ENCODE measurements at places on chromosomes 16 and 17.

- no peak for DNase-seq
Measured at GRCh38 chr17:83013779-83014117, 65.7 kb upstream of the METRNL start.

DNA sequence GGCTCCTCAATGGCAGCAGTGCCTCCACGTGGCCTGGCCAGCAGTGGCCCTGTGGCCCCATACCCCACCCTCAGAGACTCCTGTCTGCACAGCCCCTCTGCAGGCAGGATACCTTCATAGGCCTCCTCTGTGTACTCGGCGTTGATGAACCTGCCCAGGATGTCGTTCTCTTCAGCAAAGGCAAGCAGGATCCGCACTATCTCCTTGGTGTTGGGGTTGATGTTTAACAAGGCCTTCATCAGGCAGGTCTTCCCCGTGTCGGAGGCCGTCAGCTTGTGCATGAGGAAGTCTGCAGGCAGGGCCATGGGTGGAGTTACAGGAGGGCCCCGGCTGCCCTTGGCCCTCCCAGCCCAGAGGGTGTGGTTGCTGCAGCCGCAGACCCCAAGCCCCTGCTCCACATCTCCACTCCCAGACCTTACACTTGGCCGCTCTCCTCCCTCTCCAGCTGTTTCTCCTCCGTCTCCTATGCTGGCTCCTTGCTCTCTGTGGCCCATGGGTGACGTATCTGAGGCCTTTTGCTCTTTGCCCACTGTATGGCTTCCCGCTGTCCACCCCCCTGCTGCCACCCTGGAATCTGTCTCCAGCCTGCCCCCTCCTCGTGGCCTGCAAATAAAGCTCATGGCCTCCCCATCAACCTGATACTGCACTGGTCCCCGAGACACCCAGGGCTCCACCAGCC is 15.1 kb downstream of the TRPV3 start:
- DNase-seq, result no peak

DNA sequence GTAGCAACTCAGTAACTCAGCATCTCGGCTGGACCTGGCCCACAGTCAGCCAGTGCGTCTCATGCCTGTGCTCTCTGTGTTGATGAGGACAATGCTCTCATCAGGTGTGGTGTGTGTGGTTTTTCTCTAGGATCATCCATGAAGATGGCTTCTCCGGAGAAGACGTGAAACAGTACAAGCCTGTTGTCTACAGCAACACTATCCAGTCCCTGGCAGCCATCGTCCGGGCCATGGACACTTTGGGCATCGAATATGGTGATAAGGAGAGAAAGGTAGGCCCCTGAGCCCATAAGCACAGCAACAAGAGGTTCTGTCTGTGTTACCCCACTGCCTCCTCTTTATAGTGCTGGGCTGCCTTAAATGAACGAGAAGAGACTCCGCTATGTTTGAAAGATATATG is 84.5 kb downstream of the GNAO1 start:
- DNase-seq, result no peak

- no peak for DNase-seq
Measured at GRCh38 chr16:82629441-82630027, 2.8 kb downstream of the CDH13 start.

GRCh38 chr17:64564098-64564497 is 57.3 kb downstream of the CEP95 start:
- DNase-seq, result no peak

GRCh38 chr16:3112058-3112880 is at the start of gene ZNF205:
TSS of gene ZNF205 (plus strand) at chr16:3112586. CDS start at chr16:3113431, 845 bp downstream.
- DNase-seq, result peak; percentile 72

- no peak for DNase-seq
Measured at GRCh38 chr17:17741349-17742023, 60.2 kb downstream of the RAI1 start.

GRCh38 chr17:5418858-5419355 is 555 bp downstream of the NUP88 start:
- no peak for DNase-seq

DNA sequence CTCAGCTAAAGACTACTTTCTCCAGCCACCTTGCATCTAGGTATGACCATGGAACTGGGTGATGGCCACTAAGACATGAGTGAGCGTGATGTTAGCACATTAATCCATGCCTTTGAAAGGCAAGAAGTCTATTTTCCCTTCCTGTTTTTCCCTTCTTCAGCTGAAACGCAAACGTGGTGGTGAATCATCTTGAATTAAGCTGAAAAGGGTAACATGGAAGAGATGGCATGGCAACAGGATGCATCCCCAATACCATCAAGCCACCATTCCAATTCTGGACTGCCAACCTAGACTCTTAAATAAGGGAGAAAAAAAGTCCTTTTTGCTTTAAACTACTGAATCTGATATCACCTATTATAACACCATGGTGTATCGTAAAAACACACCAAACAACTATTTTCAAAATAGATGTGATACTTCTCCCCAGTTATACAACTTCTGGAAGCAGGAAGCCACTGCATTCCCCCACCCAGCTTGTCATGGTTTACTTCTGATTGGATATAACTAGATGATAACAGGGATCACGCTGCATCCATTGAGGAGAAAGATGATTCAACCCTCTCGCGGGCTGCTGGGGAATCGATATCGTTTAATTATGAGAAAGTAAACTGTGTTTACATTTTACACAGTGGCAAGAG is 368.6 kb downstream of the CDH13 start:
- DNase-seq, result no peak

DNA sequence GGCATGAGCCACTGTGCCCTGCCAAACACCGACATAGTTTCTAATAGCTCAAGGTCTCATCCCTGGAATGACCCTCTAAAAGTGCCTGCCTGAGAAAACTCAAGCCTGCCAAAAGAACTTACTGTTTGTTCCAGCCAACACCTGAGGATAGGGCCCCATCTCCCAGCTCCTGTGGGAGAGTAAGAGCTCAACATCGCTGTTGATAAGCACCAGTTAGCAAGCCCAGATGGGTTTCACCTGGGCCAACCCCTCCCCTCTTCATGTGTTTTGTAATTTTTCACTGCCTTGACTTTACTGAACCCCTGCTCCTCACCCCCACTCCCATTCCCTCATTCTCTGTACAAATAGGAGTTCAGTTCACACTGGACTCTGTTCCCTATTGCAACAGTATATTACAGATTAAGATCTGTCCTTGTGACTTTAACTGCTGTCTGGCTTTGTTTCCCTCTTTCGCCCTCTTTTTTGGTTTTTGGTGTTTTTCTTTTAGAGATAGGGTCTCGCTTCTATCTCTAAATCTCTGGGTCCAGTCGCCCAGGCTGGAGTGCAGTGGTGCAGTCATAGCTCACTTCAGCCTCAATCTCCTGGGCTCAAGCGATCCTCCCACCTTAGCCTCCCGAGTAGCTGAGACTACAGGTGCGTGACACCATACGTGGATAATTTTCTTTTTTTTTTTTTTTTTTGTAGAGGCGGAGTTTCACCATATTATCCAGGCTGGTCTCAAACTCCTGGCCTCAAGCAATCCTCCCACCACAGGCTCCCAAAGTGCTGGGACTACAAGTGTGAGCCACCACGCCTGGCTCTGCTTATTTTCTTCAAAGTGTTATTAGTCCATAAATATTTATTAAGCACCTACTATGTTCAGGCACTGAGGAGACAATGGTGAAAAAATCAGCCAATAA is 12.3 kb downstream of the NUPR1 start:
- no peak for DNase-seq

GRCh38 chr17:16448490-16448889 is 33.1 kb downstream of the TRPV2 start:
- no peak for DNase-seq

DNA sequence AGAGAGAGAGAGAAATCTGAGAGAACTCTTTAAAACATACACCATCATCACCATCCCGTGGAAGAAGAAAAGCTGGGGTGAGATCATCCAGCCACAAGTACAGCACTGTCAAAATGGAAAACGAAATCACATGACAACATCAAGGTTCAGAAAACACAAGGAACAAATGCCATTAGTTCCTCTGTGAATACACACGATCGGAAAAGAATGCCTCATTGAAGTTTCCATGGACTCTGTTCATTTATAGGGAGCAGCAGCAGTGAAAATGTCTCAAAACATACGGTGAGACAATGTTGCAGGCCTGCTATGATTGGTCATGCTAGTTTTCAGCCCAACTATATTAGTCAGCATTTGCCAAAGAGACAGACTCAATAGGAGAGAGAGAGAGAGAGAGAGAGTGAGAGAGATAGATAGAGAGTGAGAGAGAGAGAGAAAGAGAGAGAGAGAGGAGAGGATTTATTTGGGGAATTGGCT is 4.4 kb downstream of the CFAP97D1 start:
- DNase-seq, result no peak

Data from DMS153 (cell line).